SK-MEL-5 (cell line): ENCODE measurements at places on chromosomes 5 and 9. TPM values are rescaled to one million over a fixed set of nuclear protein-coding genes. Genes with fewer than 3 reads are reported as not detected.

Gene ARAP3
- total RNA-seq: 0.48 and 1.0 TPM in 2 replicates

Gene PCDHB4
- 0.40 and 0.43 TPM in 2 replicates for total RNA-seq

Gene SPATA31C1
- not detected in 2 replicates for total RNA-seq

Gene CRHBP
- total RNA-seq: not detected in 2 replicates

Gene VLDLR
- total RNA-seq: 35.5 and 37.6 TPM in 2 replicates

Gene LCN9
- not detected in 2 replicates for total RNA-seq

Gene LCP2
- 0.26 and 0.51 TPM in 2 replicates for total RNA-seq

Gene IFNA13
- total RNA-seq: not detected in 2 replicates

Gene FABP6
- 3.0 and 3.4 TPM in 2 replicates for total RNA-seq

Gene CCNJL
- total RNA-seq: 3.2 and 3.9 TPM in 2 replicates

Gene SLC45A2
- total RNA-seq: 618 and 641 TPM in 2 replicates

Gene GAS1
- 15.9 and 19.6 TPM in 2 replicates for total RNA-seq

Gene NEURL1B
- total RNA-seq: 0.11 and 0.32 TPM in 2 replicates

Gene PRR7
- 34.4 and 38.8 TPM in 2 replicates for total RNA-seq

Gene INPP5E
- total RNA-seq: 6.1 and 6.5 TPM in 2 replicates

Gene ASS1
- total RNA-seq: 2.5 and 3.7 TPM in 2 replicates

Gene SPAG8
- 0.05 TPM in 1 of 2 replicates, not detected in the other for total RNA-seq

Gene WDR36
- 71.6 and 77.1 TPM in 2 replicates for total RNA-seq

Gene INSL6
- not detected in 2 replicates for total RNA-seq

Gene OR1Q1
- total RNA-seq: not detected in 2 replicates

Gene TRIM7
- total RNA-seq: 4.1 and 6.8 TPM in 2 replicates

Gene DDX4
- total RNA-seq: not detected in 2 replicates

Gene CTSL
- 1,575 and 1,779 TPM in 2 replicates for total RNA-seq

Gene SPATA31A5
- total RNA-seq: not detected in 2 replicates
